ENCODE measurements at places on chromosomes 5 and 9.

DNA sequence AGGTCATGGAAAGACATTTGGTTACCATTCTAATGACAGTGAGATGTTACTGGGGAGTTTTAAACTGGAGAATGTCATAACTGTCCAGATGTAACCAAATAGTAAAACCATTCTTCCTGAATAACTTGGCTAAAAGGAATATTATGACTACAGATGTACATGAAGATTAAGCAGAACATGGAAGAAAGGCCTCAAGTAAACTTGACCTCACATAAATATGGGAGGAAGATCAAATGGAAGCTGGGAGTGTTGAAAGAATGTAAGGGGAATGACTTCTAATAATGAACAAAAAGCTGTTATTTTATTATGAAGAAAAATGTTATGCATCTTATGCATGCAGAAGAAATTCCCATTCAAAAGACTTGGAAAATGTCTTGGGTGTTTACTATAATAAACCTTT is 107.7 kb upstream of the CDKN2B start:
- DNase-seq = no peak

- DNase-seq = no peak
Measured at GRCh38 chr5:123882319-123882964, 370.5 kb downstream of the CSNK1G3 start.

GRCh38 chr5:146796144-146796543 is 82.4 kb downstream of the PPP2R2B start:
- DNase-seq = no peak

- no peak for DNase-seq
Measured at GRCh38 chr9:137396634-137397367, 26.2 kb downstream of the EXD3 start.

DNA sequence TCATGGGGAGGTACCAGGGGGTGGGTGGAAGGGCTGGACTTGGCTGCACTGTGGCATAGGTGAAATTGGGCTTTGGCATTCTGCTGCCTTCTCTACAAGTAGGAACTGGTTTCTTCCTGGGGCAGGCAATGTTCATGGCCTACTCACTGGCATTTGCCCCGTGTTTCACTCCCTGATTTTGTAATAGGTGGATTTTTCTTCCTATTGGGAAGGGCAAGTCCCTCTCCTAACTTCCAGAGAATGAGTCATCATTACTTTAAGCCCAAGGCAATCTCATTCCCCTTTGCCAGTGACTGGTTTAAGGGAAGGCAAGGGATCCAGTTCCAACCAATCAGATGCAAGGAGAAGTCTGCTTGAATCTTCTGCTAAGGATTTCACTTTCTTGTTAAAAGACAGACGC is 67.9 kb upstream of the ANKRD55 start:
- no peak for DNase-seq

- DNase-seq = no peak
Measured at GRCh38 chr9:79613145-79613544, 41.4 kb downstream of the TLE4 start.

DNA sequence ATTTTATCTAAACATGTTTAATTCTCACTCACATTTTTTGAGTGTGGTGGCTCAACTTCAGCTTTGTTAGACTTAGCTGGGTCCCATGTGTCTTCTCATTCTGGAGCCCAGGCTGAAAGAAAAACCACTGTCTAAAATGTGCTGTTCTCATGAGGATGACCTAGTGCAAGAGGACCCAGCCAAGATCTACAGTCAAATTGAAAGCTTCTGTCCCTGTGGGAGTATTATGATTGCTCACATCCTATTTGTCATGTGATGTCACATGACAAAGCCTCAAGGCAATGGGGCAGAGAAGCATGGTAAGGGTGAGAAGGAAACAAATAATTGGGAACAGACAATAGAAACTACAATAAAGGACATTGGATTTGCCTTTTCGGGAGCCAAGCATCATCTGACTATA is 113.4 kb upstream of the ASTN2 start:
- no peak for DNase-seq

DNA sequence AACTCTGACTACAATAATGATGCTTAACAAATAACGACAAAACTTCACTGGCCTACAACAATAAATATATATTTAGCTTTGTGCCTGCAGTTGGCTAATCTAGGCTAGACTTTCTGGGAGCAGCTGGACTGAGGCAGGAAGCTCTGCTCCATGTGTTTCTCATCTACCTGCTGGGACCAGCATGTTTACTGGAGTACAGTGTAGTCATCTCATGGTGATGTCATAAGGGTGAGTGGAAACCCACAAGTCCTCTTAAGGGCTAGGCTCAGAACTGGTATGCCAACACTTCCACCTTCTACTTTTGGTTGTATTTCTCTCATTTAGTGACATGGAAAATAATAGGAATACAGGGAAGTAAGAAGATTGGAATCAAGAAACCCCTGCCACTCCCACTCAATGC is 85.7 kb upstream of the NIPBL start:
- DNase-seq = no peak

DNA sequence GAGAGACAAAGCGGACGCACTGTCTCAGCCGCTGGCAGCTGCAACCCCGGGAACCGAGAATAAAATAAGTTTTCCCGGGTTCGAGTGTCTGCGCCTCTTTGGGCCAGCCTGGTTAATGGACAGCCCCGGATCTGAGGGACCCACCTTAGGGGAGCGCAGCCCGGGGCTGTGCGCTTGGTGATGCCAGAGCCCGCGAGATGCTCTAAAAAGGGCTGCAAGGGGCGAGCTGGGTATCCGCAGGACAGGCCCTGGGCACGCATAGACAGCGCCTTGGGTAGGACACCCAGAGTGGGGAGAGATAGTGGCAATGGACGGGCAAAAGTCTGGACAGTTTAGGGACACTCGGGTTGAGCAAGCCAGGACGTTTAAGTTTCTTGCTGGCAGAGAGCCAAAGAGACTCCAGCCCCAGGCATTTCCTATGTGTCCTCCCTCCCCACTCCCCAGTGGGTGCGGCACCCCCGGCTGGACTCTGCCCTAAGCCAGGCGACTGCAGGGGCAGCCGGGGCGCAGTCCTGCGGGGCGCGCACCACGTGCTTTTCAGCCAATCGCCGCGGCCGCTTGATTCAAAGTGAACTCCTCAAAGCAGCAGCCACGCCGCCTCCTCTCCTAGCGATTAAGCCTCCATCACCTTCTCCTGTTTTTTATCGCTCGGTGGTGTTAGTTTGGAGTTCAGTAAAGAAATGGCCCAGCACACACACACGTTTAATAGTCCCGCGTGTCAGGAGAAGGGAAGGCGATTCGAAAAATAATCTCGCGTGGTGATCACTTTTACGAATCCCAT is 616 bp upstream of the ENC1 start:
- peak; percentile 62 for DNase-seq

DNA sequence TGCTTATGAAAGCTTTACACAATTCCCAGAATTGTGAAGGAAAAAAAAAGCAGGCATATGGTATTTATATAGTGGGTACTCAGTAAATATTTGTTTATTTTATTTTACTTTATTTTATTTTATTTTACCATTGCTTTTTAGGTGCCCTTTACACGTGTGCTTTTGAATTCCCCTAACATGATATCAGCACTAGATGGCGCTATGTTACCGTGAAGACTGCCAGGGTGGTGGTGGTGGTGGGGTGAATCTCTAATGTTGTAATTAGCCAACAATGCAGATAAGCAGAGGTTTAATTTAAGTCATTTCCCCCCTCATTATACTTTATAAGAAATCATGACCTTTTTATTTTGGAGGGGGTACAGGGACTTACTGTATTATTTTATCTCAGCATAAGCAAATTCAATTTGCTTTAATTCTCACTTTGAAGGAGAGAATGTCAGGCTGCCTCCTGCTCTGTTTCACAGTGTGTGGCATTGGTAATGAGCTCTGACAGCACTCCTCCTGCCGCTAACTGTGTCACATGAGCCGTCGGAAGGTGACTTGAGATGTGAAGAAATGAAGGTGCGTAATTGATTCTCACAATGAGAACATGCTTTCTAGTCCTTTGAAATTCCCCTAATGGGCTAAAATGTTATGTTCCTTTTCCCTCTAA is 165.6 kb downstream of the YTHDC2 start:
- no peak for DNase-seq

DNA sequence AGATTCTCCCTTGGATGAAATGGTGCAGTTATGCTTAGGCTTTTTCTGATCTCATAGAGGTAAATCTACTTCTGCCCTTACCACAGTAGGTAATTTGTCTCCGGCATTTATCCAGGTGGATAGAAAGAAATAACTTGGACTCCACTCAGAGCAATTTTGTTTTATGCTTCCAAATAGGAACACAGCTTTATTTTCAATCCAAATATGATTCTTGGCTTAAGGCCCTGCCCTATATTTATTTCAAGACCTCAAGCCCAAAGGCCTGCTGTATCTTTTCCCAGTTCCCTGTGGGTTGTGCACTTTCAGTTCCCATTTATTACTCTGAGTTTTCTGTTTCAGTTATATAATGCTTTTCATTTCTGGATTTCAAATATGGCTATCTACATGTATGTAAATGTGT is 274.2 kb upstream of the SMC2 start:
- no peak for DNase-seq

DNA sequence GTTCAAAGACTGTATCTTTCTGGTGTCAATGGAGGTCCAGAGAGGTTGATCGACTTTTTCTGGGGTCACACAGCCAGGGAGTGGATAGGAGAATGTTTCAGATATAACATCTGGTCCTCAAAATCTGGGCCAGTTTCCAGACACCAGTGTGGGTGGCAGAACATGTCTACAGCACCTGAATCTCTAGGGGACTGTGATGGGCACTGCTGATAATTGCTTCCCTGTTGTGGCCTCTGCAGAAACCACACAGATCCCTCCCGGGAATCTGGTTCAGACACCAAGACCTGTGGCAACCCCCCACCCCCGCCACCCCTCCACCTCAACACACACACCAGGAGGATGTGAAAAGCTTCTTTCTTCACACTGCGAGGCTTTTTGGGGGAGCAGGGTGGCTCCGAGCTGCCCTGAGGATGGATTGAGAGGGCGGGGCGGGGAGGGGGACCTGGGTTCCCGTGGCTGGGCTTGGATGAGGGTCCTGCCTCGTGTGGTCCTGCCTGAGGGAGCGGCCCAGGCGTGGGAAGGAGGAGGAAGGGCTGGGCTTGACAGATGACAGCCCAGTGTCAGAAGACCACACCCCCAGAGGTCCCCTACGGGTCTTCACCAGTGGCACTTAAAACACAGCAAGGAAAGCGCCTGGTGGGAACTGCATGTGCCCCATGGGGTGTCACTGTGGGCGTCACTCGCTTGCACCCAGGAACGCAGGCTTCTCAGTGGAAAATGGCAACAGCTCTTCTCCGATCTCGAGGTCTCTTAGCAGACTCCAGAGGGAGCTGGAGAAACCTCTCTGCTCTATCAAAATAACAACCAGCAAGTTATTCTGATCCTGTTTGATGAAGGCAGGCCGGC is 55.2 kb downstream of the TRIP13 start:
- no peak for DNase-seq

DNA sequence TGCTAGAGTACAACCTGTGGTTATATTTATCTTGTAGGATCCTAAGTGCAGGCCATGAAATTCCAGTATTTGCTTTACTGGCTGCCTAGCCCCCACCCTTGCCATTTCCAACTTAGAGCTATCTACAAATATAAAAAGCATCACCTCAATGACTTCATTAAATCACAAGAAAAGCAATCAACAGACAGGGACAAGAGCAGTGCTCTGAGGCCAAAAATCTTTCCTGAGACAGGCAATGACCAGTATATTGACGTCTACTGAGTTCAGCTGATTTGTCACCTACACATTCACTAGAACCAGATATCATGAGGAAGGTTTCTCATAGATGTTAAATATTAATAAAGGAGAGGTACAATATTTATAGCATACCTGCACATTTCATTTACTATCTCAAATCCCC is 38.4 kb upstream of the CTNNAL1 start:
- DNase-seq = no peak

GRCh38 chr5:174175716-174176268 is 130.3 kb downstream of the NSG2 start:
- no peak for DNase-seq

- peak; percentile 56 for DNase-seq
Measured at GRCh38 chr9:35258660-35259474, 97.1 kb downstream of the UNC13B start.

DNA sequence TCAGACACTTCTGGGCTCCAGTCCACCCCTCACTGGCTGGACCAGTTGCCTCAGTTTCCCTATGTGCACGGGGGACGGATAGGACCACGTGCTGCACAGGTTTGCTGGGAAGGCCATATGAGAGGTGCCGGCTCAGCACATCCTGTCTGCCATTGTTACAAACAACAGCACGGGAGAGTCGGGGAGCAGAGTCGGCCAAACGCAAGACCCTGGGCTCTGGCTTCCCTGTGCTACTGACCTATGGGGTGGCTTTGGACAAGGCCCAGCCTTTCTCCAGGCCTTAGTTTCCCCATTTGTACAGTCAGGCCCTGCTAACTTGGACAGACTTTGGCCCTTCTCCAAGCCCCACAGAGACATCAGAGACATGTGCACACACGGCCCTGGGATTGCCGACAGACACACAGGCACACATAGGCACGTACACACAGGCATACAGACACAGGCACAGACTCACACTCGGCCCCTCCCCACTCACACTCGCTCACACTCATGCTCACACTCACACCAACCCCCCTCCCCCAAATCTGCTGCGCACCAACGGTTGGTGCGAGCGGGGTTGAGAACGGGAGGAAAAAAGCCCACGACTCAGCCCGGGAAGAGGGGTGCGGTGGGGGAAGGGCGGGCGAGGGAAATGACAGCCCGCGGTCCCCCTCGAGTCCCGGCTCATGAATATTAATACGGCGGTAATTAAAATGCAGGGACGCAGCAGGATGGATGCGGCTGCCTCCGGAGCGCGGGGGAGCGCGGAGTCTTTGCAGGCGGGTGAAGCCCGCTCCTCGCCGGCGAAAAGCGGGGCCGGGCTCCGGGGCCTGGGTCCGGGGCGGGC is 133.0 kb downstream of the C9orf50 start:
- peak; percentile 68 for DNase-seq

GRCh38 chr5:159330131-159330800 is at the start of gene IL12B:
Gene IL12B (minus strand): TSS chr5:159330487. CDS start chr5:159326782, 3,705 bp downstream.
- DNase-seq = no peak

- no peak for DNase-seq
Measured at GRCh38 chr9:79604149-79604548, 32.4 kb downstream of the TLE4 start.

DNA sequence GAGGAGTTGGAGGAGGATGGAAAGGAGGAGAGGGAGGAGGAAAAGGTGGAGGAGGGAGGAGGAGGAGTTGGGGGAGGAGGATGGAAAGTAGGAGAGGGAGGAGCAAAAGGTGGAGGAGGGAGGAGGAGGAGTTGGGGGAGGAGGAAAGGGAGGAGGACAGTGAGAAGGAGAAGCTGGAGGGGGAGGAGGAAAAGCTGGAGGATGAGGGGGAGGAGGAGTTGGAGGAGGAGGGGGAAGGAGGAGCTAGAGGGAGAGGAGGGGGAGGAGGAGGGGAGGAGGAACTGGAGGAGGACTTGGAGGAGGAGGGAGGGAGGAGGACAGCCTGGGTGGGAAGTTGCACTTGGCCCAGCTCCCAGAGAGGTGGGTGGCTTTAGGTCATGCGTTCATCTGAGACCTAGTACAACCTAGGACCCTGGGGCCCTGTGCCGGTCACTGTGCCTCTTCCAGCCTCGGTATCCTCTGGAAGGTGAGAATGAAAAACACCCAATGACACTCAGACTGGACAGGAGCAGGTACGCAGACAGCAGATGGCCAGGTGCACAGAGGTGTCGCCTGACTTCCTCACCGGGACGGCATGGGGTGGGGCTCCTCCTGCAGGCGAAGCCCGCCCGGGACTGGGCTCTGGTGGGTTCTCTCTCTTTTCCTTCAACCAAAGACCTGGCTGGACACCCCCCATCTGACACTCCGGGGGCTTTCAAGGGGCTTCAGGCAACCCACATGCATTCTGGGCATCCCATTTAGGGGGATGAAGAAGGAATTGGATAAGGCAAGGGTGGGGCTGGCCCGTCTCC is 12.2 kb upstream of the SLC2A6 start:
- DNase-seq = no peak
